ENCODE measurements at places on chromosomes 3 and 15. TPM values are rescaled to one million over a fixed set of nuclear protein-coding genes. Genes with fewer than 3 reads are reported as not detected.
A peak's percentile ranks its signal among the peaks of the same experiment; 100 is the strongest.

DNA sequence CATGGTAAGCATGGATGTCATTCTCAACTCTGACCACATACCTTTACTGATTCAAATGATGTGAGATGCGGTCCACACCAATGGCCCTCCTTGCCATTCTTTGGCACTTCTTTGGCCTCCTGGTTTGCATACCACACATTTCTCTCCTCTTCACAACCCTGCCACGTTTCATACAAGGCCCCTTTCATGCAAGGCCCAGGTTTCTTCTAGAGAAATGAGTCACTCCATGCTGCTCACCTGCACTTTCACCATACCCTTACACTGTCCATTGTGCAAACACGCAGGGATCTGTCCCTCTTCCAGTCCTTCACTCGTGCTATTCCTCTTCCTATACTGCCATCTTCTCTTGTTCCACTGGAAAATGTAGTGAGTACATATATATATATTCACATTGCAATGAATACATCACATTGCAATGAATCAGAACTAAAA, 24.4 kb upstream of the SLC24A5 start:
- DNase-seq, result no peak
- H3K27ac ChIP-seq, result no peak overlapping the region
- peaks cover 15% of the 10 kb centered on the region for H3K4me1 ChIP-seq
- peaks cover 4% of the 10 kb centered on the region for H3K27me3 ChIP-seq
- no peak overlapping the region for H3K4me3 ChIP-seq
- H3K36me3 ChIP-seq, result no peaks in the 10 kb centered on the region

DNA sequence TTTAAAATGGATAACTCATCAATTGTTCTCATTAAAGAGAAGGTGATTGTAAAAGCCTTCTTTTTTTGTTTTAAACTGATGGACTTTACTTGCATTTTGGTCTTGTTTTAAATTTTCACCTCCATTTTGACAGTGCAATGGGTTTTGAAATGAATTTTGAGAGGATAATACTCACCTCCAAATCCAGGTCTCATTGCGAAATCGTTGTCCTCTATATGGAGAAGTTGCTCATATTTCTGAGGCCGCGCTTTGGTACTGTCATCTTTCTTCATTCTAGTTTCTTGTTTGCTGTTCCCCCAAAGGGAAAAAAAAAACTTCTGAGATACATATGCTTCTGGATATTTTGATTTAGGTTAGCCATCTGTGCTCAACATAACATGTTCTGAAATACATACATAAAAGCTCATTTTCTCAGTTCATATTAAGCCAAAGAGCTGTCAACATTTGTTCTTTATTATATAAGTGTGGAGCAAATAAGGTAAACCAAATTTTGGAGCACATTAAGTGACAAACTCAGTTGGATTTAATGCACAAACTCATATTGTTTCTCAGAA, 9.6 kb downstream of the GABRR3 start:
- H3K27ac ChIP-seq, result no peak overlapping the region
- no peak overlapping the region for H3K4me3 ChIP-seq
- no peak for DNase-seq
- peaks cover 17% of the 10 kb centered on the region for H3K4me1 ChIP-seq
- no peaks in the 10 kb centered on the region for H3K36me3 ChIP-seq

DNA sequence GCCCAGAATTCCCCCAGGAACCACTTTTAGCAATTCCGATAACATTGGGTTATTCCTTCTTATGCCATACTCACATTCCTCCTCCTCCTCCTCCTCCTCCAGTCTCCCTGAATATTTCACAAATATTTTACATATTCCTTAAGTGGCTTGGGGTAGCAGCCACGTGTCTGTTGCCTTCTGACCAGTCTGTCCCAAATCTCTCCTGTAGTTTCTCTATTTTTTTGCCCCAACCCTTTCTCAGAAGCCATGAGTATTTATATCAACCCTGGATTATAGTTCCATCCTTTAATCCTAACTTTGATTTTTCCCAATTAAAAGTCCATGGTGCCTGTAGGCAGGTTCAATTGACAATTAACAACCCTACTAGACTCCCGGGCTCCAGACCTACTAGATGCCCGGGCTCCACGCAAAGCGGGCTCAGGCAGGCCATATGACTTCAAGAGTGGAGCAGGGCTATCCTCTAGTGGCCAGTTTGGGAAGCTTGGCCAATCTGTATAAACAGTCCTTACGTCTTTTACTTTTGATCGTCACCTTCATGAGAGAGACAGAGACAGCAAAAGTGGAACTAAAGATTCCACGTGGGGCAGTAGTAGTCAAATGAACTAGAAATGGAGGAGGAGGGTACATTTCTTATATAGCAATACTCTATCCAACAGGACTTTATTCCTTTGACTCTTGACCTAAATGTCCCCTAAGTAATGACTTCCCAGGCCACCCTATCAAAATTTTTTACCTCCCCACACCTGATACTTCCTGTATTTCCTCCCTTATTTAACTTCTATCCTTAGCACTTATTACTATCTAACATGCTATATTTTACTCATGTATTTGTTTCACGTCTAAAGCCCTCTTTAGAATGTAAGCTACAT, 69.7 kb downstream of the USF3 start:
- peaks cover 30% of the 10 kb centered on the region for H3K4me1 ChIP-seq
- H3K36me3 ChIP-seq, result no peaks in the 10 kb centered on the region
- no peak for DNase-seq
- H3K27ac ChIP-seq, result no peak overlapping the region

DNA sequence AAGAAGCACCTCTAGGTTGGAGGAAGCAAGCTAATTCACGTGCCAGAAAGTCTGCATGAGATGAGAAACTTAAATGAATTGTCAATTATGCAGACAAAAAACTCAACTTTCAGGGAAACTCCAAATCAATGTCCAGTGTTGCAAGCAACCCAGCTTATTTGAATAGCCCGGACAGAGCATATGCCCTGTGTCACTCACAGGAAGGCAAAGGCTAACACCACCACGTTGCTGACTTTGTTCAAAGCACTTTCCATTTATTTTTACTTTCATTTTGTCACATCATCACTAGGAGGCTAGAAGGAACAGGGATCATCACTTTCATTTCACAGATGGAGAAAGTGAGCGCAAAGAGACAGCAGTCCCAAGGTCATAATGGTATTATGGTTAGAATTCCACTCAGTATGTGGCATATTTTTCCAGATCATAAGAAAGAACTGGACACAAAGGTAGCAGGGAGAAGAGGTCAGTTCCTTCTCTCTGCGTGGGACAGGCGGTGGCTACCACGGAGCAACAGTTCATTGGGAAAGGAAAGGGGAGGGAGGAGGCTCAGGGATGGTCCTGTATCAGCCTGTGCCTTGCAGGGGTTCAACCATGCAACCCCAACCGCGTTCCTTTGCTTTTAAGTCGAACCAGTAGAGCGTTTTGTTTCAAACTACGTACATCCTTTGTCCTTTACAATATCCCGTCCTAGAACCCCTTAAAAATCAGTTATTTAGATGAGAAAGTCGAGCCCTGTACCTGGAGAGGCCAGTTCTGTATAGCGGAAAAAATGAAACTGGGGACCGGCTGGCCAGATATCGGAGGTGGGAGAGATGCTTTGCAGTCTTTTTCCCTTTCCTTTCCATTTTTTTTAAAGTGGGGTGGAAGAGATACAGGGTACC, 1.1 kb downstream of the HEG1 start:
- no peak for DNase-seq
- H3K4me3 ChIP-seq, result peak overlapping the region; percentile 88
- peak overlapping the region; percentile 76 for H3K27ac ChIP-seq
- peaks cover 6% of the 10 kb centered on the region for H3K36me3 ChIP-seq

GRCh38 chr15:23869396-23869795, 182.3 kb upstream of the NDN start:
- peak overlapping the region; percentile 81 for H3K4me3 ChIP-seq
- H3K36me3 ChIP-seq, result no peaks in the 10 kb centered on the region
- no peak for DNase-seq
- no peaks in the 10 kb centered on the region for H3K27me3 ChIP-seq

- no peak for DNase-seq
- H3K4me1 ChIP-seq, result peaks cover 14% of the 10 kb centered on the region
- H3K27me3 ChIP-seq, result peaks cover 2% of the 10 kb centered on the region
- no peak overlapping the region for H3K27ac ChIP-seq
- no peaks in the 10 kb centered on the region for H3K36me3 ChIP-seq
Measured at GRCh38 chr3:195059471-195060216, 211.3 kb downstream of the XXYLT1 start.

GRCh38 chr3:194632809-194633348, 340 bp downstream of the TMEM44 start:
- peaks cover 6% of the 10 kb centered on the region for H3K4me1 ChIP-seq
- peak overlapping the region; percentile 89 for H3K4me3 ChIP-seq
- peaks cover 8% of the 10 kb centered on the region for H3K36me3 ChIP-seq
- peak overlapping the region; percentile 55 for H3K27ac ChIP-seq
- peak; percentile 78 for DNase-seq

DNA sequence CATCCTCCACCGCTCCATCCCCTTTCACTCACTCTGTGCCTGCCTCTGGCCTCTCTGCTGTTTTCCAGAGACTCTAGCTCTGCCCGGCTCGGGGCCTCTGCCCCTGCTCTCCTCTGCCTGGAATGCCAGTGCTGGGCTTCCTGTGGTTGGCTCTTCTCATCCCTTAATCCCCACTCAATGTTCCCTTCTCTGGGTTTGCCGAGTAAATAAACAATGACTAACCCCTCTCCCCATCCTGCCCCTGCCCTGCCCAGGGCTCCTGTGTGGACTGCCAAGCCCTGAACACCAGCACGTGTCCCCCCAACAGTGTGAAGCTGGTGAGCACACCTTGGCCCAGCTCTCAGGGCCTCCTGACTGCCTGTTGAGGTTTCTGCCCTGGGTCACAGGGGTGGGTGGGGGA, 12.2 kb downstream of the STAB1 start:
- no peaks in the 10 kb centered on the region for H3K36me3 ChIP-seq
- no peak overlapping the region for H3K27ac ChIP-seq
- no peaks in the 10 kb centered on the region for H3K4me1 ChIP-seq

Gene PEX5L
- 2.4 TPM for total RNA-seq

Gene EPHB1
- 9.1 TPM for total RNA-seq

Gene PDE8A
- 41.8 TPM for total RNA-seq

Gene HSPBAP1
- 9.1 TPM for total RNA-seq
